Non-pigmented ciliary epithelial cell (primary cell): ENCODE measurements at places on chromosomes 7 and 10.
A peak's percentile ranks its signal among the peaks of the same experiment; 100 is the strongest.

DNA sequence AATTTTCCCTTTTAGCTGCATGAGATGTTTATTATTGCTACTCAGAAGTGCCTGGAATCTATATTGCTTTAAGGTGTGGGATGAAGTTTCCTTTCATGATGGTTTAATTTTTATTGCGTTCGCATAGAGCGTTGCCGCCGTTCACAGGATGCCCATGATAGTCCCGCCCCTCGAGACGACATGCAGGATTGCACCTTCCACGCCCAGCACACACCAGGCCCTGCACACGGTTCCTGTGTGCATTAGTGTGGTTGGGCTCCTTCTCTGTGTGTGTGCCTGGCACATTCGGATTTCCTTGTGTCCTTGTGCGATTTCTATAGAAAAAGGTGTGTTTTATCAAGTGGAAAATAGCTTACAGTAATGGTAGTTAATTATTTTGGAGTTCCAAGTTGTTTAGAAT lies 42.1 kb downstream of the MGMT start:
- DNase-seq = no peak

- DNase-seq = no peak
Observed at GRCh38 chr7:26409661-26410547, 118.2 kb downstream of the SNX10 start.

- DNase-seq = no peak
Observed at GRCh38 chr10:10976652-10977051, 41.0 kb upstream of the CELF2 start.

DNA sequence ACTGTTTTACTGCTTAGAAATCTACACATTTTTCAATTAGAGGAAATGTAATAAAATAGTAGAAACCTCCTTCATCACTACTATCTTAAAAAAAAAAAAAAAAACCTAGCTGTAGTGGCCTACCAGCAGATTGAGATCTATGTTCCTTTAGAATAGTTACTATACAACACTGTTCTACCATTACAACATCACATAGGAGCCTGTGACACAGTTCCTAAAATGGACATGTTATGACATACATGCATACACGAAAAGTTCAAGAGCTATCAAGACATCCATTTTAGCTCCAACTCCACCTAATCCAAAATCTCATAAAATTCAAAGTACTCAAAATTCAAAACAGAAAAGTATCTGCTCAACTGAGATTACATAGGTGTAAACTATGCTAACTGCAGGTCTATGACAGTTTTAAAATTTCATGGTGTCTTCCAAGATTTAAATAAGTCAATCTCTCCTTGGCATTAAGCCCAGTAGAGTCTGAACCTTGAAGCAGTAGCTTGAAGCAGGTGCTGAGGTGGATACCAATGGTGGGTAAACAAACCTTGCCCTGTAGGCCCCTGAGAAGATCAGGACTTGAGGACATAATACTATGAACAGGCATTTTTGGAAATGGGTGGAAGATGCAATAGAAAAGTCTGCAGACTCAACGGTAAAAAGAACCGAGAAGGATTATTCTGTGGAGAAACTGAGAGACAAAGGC lies 17.0 kb downstream of the CACUL1 start:
- DNase-seq = no peak

GRCh38 chr10:86824151-86824550 lies 67.7 kb downstream of the BMPR1A start:
- DNase-seq = no peak

- no peak for DNase-seq
Observed at GRCh38 chr7:42456756-42457276, 219.8 kb upstream of the GLI3 start.

- no peak for DNase-seq
Observed at GRCh38 chr10:43218206-43218950, 48.5 kb downstream of the RASGEF1A start.

DNA sequence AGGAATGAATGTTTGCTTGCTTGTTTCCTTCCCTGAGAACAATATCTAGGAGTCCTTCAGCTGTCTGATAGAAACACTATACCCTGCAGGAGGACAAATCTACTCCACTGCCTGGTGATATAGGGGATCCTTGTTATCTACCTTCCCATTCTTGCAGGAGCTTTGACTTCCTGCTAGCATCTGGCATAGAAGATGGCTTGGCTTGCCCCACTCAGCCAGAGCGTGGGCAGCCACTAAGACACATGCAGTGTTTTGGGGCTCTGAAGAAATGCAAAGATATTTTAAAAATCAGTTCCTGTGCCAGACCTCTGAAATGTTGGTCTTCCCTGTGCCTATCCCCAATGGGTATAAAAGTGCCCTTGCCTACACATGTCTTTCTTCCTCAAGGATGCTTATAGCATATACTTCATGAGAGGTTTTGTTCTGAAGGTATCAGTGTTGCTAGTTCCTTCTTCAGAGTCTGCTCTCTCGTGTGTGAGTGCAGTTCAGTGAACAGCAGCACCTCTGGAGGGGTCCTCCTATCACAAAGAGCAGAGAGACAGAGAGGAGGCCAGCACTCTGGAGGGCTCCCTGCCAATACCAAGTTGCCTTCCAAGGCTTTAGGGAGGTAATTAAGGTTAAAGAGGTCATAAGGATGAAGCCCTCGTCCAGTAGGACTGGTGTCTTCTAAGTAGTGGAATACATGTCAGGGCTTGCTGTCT lies 149.1 kb upstream of the CALCR start:
- no peak for DNase-seq

DNA sequence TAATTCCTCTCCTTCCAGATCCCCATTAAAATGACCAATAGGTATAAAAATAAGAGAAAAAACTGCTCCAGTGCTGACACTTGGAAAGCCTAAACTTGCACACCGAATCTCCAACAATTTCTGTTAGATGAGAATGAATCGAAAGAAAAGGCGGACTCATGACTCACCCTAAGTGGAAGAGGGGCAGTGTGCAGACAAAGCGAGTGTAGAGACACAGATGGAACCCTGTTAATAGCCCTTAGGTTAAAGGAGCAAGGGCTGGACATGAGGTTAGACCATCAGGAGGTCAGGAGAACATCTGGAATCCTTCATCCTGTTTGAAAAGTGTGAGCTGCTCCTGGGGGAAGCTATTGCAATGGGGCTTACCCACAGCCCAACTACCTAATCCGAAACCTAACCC lies 103.4 kb upstream of the GLI3 start:
- DNase-seq = no peak

DNA sequence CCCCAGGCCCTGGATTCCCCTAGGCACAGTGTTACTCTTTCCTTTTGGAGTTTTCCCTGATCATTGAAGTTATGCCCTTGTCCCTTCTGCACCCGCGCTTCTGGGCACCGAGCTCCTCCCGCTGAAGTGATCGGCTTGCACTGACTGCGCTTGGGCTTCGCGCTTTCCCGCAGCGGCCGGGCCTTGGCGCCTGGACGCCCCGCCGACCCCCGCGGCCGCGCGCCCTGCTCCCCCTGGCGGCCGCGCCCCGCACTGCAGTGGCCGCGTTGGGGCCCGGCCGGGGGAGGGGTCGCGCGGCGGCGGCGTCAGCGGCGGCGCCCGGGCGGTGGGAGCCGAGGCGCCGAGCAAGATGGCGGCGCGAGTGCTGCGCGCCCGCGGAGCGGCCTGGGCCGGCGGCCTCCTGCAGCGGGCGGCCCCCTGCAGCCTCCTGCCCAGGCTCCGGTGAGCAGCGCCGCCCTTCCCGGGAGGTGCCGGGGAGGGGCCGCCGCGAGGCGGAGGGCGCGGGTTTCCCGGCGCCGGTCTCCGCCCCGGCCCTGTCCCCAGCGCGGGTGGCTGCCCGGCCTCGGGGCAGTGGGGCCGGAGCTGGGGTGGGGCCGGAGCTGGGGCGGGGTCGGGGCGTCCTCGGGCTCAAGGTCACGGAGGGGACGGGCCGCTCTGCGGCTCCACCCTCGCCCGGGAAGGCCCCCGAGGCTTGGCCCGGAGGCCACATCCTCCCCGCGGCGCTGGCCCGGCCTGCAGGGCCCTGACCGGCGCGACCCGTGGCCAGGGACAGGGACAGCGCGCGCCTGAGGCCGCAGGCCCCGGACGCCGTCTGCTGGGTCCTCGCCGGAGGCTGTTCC lies at the start of gene NIPSNAP2:
TSS of gene NIPSNAP2 (plus strand) at position 325 of the 839 bp plus-strand sequence. CDS start at position 350, 25 bp downstream.
- no peak for DNase-seq

DNA sequence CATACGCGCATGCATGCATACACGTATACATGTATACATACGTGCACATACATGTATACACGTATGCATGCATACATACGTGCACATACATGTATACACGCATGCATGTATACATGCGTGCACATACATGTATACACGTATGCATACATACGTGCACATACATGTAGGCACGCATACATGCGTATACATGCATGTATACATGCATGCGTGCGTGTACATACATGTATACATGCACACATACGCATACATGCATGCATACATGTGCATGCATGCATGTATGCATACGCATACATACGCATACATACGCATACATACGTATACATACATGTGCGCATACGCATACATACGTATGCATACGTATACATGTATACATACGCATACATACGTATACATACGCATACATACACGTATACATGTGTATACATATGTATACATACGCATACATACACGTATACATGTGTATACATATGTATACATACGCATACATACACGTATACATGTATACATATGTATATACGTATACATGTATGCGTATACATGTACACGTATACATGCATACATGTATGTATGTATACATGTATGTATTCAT lies 19.0 kb upstream of the MTURN start:
- no peak for DNase-seq

DNA sequence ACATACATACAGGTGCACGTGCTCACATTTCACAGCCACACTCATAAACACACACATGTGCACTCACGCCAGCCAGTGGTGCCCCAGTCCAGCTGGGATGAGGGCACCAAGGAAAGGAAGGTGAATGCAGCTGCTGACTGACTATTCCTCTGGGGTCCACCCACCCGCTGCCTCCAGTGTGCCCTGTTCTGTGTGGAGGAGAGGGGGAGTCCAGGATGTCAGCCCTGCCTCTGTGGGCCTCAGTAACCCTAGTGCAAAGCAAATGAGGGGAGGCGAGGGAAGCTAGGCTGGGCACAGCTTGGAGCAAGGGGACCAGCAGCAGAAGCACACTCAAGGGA lies 57.6 kb downstream of the YKT6 start:
- DNase-seq = no peak

DNA sequence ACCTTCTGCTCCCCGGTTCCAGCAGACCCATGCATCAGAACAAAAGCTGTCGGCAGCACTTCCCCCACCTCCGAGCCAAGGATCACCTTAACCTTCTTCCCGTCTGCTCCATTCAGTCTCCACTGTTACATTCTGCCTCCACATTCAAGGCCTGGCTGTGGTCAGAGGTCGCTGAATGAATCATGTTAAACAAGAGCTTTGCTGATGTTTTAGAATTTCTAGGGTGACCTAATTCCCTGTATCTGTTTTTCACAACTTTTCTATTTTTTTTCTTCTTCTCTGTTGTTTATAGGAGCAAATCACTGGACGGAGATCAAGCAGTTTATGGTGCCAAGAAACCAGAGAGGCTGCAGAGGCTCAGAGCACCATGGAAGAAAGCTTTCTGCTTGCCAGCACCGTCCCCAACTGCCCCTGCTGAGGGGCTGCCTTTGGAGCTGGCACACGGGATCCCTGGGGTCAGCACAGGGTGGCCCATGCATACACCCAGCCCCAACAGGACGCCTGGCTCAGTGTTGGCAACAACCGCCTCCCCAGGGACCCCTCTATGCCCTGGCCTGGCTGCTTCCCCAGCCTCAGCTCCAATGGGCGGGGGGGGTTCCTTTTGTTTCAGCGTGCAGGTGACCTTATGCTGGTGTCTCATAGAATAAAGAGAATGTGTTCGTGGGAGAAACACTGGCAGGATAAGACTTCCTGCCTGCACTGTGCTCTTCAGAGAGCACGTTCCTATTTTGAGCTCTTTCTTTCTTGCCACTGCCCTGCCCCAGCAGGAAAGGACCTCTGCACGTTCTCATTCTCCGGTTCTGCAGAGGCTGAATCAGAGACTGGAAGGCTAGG lies 182.7 kb upstream of the LYZL2 start:
- DNase-seq = peak; percentile 81

- peak; percentile 5 for DNase-seq
Observed at GRCh38 chr7:158407581-158408317, 179.9 kb downstream of the PTPRN2 start.

- no peak for DNase-seq
Observed at GRCh38 chr7:42924223-42924838, 7.6 kb downstream of the PSMA2 start.

GRCh38 chr7:143384148-143384547 lies 3.0 kb downstream of the ZYX start:
- no peak for DNase-seq
